AG09319 (cell line): ENCODE measurements at places on chromosomes 12 and 14.

DNA sequence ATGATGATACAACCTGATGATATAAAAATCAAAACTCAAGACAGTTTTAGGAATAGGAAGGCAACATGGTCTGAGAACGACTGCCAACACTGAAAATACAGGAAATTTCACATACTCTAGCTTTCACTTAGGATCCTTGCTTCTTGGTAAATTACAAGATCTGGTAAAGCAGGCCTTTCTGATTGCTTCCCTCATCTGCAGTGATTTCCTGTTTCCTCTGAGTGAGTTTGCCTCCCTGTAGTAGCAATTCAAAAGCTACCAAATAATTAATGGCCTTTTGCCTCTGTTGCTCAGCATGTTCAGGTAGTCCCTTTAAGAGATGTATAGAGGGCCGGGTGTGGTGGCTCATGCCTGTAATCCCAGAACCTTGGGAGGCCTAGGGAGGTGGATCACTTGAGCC, 2.0 kb upstream of the IRAK3 start:
- DNase-seq = no peak

DNA sequence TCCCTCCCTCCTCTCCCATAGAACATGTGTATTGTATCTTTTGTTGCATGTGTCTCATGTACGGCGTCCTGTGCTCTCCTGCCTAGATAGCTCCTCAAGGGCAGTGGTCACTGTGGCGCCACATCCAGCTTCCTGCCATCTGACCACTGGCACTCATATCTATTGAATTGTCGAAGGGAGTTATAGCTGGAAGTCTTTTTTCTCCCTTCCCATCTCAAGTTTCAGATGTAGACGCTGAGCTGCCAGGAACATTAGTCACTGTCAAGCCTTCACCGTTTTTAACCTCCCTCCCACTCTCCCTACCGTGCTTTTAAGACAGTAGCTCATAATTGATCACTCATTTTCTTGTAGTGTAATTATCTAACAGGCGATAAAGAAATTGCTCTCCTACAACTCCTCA, 33.0 kb downstream of the MTHFD1 start:
- DNase-seq = peak; percentile 35

- peak; percentile 24 for DNase-seq
These were observed 153.6 kb downstream of the PHLDA1 start for GRCh38 chr12:75877763-75878621.

DNA sequence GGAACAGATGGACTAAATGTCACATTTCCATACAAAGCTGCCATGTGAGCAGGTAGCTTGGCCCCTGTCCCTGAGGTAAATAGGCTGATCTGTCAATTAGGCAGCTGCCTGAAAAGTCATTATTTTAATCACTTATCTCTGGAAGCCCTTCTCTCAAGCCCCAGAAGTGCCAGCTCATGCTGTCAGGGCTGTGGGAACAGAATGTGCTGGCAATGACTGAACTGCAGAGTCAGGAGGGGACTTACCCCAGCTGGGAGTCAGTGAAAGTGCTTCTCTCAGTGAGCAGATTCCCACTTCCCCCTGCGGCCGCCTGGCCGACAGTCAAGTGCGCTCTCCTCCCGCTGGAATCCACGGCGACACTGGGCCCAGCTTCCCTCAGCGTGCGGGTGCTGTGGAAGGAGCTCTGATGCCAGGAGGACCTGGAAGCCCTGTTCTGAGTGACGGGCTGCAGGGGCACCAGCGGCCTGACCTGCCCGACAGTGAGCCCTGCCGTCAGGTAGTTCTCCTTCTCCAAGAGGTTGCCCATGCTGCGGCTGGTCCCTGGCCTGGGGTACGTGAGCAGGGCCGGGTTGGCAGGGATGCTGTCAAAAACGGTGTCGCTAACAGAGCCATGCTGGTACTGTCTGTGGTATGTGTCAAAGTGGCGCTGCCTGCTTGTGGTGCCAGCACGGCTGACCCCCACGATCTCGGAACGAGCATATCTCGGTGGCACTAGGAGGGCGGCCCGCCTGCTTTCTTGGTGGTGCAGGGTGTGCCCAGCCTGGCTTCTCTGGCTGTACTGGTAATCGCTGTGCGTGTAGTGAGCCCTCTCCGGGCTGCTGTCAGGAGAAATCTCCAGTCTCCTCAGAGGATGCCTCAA, 18.7 kb downstream of the PKP2 start:
- DNase-seq = no peak

DNA sequence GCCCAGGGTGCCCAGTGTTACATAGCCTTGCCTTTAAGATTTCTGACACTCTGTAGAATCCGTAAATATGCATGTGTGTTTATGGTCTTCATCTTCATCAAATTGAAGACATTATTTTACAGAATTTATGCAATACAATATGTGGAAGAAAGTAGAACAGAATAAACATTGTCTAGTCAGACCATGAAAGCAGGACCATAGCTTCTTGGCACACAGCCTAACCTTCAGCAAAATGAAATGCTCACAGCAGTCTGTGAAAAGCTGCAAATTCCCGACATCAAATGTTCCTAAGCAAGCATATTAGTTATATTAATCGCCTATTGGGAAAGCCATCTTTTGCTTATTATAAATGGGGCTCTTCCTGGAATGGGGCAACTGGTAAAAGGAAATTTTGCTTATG, 111.3 kb upstream of the GARIN2 start:
- DNase-seq = no peak

- no peak for DNase-seq
These were observed 75.9 kb downstream of the DNAI7 start for GRCh38 chr12:25119020-25119419.

DNA sequence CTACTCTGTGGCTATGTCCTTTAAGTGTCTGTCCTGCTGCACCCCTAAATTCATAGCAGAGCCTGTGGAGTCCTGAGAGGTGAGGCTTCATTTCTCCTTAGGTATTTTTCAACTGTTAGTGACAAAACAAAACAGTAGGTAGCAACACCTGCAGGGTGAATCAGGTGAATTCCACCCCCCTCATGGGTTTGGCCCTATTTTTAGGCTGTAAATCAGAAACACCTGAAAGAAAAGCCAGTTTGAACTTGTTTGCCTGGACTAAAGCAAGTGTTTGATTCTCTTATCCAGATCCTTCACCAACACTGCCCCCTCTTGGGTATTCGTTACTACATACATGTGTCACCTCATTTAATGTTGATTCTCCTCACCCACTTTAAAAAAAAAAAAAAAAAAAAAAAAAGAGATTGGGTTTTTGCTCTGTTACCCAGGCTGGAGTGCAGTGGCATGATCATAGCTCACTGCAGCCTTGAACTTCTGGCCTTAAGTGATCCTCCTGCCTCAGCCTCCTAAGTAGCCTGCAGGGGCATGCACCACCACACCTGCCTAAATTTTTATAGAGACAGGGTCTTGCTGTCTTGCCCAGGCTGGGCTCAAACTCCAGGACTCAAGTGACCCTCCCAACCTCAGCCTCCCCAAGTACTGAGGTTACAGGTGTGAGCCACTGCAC, 10.3 kb downstream of the TBPL2 start:
- DNase-seq = peak; percentile 66

- no peak for DNase-seq
These were observed 14.2 kb upstream of the ANKRD9 start for GRCh38 chr14:102523569-102524450.

GRCh38 chr12:94092516-94093241, 55.7 kb upstream of the PLXNC1 start:
- no peak for DNase-seq

DNA sequence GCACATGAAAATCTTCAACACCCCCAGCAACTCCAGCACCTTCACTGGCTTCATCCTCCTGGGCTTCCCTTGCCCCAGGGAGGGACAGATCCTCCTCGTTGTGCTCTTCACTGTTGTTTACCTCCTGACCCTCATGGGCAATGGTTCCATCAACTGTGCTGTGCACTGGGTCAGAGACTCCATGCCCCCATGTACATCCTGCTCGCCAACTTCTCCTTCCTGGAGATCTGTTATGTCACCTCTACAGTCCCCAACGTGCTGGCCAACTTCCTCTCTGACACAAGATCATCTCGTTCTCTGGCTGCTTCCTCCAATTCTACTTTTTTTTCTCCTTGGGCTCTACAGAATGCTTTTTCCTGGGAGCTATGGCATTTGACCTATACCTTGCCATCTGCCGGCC, 11.5 kb upstream of the OR11G2 start:
- no peak for DNase-seq

DNA sequence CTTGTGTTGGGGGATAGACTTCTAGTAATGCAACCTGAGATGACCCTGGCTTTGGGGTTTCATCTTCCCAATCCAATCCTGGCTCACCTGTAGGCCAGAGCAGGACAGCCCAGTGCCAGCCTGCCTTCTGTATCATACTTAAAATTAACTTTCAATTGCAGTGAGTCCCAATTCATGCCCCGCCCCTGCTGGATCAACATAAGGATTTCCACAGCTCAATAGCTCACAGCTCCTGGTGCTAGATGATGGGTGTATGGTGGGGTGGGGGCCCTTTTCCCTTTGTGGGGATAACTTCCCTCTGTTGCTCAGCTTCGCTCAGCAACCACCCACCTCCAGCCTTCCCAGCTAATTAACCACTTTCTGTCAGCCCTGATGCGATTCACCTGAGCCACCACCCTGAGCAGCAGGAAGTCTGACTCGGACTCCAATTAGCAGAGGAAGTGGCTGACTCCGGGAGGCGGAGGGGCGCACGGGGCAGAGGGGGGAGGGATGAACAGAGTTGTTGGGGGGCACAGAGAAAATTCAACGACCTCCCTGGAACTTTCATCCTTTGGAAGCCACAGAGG, 24.3 kb upstream of the CHGA start:
- no peak for DNase-seq

GRCh38 chr14:32913725-32914124, 25.0 kb upstream of the NPAS3 start:
- no peak for DNase-seq

DNA sequence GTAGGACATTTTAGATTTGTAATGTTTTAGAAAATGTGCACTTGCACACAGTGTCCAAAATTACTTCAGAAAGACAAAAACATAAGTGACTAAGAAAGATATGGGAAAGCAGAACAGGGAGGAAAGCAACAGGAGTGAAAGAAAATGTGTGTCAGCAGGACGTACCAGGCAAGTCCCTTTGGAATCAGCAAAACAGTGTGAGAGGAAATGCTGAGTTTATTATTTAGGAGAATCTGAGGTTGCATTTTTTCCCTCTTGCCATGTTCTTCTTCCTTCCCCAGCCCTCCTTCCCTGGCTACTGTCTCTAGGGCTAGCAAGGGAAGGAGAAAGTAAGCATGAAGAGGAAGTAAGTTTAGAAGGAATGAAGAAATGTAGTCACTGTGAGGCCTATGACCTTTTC, 67.7 kb upstream of the CD163 start:
- DNase-seq = no peak

- DNase-seq = peak; percentile 23
These were observed 116.5 kb downstream of the GPHN start for GRCh38 chr14:66624336-66624937.

DNA sequence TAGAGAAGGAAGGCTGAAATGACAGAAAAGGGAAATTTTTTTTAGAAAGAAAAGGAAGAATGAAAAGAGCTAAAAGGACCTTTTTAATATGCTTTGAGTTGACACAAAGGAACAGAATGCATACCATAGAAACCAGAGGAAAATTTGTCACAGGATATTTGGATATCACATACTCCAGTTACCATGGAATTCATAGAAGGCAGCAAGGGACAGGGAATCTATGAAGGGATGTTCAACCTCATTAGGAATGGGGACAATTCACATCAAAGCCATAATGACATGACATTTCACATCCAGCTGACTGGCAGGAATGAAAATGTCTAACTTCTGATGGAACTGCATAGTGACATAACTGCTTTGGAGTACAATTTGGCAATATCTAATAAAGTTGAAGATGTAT, 469.4 kb downstream of the CCER1 start:
- DNase-seq = no peak

DNA sequence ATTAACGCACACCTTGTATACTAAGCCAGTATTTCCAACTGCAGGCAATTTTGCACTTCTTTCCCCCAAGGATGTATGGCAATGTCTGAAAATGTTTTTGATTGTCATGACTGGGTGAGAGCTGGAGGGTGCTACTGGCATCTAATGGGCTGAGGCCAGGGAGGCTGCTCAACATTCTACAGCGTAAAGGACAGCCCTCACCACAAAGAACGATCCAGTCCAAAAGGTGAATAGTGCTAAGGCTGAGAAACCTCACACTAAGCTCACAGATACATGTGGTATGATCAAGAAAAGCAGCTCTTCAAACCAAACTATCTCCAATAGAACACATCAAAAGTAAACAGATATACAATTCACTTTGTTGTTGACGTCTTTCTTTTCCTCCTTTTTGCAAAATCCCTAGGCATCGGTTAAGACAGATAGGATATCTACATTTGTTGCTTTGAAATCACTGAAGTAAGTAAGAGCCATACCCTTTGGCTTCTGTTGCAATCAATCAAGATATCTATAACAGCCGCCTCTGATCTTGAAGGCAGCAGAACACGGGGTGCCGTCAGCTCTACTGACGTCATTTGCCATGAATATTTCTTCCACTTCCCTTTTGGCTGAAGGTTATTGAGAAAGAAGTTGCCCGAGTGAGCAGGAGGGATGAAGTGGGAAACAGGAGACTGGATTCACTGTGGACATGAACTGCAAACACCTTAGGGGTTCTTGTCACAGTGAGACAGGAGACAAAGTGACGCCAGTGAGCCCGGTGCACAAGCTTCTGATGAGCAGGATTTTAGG, 218.3 kb downstream of the FOXN3 start:
- no peak for DNase-seq

DNA sequence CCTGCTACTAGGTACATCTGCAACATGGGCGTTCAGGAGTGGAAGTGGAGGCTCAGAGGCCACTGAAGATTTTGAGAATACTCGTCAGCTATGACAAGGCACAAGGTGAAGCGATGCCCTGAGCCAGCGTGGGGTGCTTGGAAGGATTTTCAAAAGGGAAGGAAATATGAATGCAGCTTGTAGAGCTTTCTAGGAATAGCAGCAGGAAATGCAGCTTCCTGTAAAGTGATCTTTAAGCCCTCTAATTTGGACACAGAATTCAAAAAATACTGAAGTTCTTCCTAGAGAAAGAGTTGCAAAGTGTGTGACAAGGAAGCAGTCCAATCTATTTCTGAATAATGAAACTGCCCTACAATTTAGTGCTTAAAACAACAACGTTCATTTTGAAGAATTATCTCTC, 13.2 kb upstream of the C1S start:
- DNase-seq = no peak

DNA sequence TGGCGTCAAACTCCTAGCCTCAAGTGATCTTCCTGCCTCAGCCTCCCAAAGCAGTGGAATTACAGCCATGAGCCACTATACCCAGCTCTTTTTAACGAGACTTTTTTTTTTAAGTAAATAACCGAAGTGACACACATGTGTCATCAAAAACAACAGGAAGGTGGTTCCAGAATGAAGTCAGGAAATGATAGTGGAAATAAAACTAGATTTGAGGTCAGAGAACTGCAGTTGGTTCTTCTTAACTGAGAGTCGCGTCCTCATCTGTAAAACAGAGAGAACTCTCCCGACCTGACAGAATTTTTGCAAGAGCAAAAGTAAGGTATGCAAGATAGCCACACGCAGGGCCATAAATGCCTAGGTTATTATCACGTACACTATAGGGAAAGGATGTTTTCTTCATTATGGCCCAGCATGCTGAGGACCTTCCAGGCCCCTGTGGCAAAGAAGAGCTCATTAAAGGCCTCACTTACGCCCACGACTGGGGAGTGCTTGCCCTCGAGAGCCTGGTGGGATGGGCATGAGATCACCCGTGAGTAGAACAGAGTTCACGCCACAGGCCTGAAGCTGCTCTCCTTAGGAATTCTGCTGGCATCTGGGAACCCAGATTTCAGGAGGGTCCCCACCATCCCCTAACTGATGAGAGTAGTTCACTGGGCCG, 67.2 kb downstream of the SCARB1 start:
- DNase-seq = no peak
